ENCODE measurements at places on chromosomes 3 and 15.

- no peak for DNase-seq
Measured at GRCh38 chr3:149968216-149968615, 2.5 kb downstream of the PFN2 start.

DNA sequence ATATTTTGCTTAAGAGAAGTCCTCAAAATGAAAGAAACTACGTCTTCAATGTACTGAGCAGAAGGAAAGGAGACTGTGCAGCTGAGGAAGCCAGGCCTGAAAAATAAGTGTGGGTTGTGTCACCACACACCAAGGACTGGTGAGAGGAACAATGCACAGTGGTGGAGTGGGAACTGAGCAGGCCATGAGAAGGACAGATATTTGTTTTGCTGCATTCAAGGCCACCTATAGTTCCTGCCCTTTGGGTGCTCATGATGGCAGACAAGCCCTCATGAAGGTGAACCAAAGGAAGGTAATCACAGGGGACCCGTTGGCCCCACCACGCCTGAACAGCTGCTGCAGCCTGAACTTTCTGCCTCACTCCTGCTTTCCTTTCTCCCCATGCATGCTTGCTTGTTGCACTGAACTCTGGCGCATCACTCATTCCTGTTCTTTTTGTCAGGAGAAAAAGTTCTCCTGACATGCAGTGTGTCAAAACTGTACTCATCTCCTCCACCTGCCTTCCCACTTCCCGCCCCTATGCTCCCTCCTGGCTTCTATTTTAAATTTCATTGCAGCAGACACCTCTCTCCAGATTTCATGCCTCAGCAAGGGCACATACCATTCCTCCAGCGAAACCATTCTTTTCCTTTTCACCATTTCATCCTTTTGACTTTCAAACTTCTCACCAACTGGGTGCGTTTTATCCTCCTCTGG lies 2.2 kb upstream of the RNF7 start:
- no peak for DNase-seq

GRCh38 chr3:78788839-78789238 lies 979.0 kb downstream of the ROBO1 start:
- no peak for DNase-seq

DNA sequence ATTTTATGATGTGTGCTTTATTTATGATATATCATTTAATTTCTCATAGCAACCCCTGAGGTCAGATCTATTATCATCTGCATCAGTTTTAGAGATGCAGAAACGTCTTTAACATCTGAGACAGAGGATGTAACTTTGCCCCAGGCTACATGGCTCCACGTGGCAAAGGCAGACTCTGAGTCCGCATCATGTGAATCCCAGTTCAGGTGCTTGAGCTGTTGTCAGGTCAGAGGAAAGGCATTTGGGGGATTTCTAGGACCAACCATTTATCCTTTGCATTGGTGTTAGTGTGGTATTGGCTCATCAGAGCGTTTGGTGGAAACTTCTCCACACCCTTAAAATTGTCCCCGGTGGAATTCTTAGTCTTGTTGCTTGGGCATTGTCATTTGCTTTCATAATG lies 10.8 kb downstream of the CACNA2D3 start:
- DNase-seq = no peak

- DNase-seq = no peak
Measured at GRCh38 chr3:74643636-74644035, 29.2 kb upstream of the CNTN3 start.

GRCh38 chr3:178393146-178393545 lies 143.1 kb upstream of the KCNMB2 start:
- no peak for DNase-seq

DNA sequence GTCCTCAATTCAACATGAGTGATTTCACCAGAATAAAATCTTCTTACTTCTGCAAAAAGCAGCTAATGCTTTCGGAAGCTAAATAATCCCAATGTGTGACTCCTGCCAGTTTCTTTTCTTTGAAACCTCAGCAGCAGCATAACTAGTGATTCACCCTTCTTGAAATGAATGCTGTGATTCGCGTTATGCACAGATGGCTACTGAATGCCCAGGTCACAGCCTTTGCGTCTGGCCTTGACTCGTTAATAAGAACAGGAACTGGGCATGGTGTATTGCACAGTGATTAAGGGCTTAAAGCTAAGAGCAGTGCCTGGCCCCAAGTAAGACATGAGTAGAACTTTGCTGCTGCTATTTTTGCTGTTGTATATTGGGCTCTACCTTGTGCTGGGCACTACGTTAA lies 19.0 kb downstream of the CGNL1 start:
- DNase-seq = no peak

- DNase-seq = no peak
Measured at GRCh38 chr3:172868582-172869200, 118.2 kb downstream of the ECT2 start.

- no peak for DNase-seq
Measured at GRCh38 chr3:146322216-146322817, 71.4 kb upstream of the PLSCR4 start.

- DNase-seq = no peak
Measured at GRCh38 chr3:138862924-138863775, 28.4 kb upstream of the PIK3CB start.

- no peak for DNase-seq
Measured at GRCh38 chr15:90013503-90013937, 12.4 kb downstream of the ZNF710 start.

GRCh38 chr3:126406389-126407296 lies 11.9 kb downstream of the CFAP100 start:
- DNase-seq = no peak

- DNase-seq = no peak
Measured at GRCh38 chr3:21750080-21750696, 822 bp downstream of the ZNF385D start.

GRCh38 chr3:136728918-136729317 lies 23.3 kb downstream of the STAG1 start:
- DNase-seq = no peak

DNA sequence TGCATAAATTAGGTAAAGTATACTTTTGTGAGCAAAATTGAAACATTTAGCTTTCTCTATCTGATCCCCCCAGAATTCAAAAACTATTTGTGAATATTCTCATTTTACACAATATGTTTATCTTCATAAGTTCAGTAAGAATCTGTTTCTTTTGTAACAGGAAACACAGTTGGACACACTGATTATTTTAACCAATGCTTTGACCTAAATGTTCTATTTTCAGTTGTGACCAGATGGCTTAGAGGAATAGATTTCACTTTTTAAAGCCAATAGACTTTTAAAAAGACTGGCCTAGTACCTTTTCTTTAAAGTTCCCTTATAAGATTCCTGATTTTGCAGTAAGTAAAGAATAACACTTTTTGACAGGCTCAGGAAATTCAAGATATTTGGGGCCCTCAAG lies 74.0 kb upstream of the STRIT1 start:
- DNase-seq = no peak

GRCh38 chr15:55613727-55614126 lies 25.6 kb upstream of the PYGO1 start:
- no peak for DNase-seq

DNA sequence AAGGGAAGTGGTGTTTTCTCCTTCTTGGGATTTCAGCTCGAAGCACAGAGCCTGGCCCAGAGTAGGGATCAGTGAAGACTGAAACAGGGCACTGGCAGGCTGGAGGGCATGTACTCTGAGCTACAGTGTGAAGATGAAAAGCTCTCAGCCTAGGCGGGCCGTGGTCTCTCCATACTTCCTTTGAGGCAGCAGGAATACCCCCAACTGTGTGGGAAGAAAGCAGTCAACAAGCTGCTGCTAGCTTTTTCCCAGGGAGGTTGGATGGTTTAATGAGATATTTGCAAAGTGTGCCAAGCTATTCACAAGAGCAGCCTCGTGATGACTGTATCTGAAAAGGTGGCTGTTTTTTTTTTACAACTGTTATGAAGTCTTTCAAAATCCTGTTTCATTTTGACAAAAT lies 47.2 kb downstream of the NMNAT3 start:
- DNase-seq = no peak

GRCh38 chr3:81968658-81969057 lies 207.2 kb upstream of the GBE1 start:
- no peak for DNase-seq

GRCh38 chr3:56547486-56547885 lies 9.5 kb upstream of the CCDC66 start:
- DNase-seq = no peak

- no peak for DNase-seq
Measured at GRCh38 chr3:172245241-172245640, 203.0 kb downstream of the GHSR start.

DNA sequence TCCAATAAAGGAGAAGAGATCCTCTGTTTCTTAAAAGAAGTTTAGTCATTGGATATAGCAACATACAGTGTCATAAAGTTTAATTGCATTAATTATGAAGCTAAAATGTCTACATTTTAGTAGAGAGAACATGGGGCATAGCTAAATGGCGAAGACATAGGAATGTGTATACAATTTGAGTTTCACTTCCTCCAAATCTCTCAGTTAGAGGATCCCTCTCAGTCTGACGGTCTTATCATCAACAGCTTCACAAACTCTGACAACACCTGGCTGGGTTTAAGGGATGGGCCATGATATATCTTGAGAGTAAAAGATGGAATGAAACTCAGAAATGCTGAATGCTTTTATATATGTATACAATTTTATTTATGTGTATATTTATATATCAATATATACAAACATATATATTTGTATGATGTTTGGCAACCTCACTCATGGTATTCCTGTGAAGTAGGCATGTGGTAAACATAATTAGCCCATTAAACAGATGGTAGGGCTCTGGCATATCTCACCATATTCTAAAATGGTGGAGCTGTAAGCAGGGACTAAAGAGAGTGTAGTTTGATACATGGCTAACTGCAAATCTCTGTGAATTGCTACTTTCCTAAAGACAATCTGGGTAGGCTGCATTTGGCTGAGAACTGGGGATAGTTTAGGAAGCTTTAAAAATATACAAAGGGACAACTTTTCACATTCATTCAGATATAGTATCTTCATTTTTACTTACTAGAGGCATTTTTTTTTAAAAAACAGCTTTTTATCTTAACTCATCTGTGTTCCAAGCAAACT lies 111.6 kb downstream of the TIGIT start:
- no peak for DNase-seq

DNA sequence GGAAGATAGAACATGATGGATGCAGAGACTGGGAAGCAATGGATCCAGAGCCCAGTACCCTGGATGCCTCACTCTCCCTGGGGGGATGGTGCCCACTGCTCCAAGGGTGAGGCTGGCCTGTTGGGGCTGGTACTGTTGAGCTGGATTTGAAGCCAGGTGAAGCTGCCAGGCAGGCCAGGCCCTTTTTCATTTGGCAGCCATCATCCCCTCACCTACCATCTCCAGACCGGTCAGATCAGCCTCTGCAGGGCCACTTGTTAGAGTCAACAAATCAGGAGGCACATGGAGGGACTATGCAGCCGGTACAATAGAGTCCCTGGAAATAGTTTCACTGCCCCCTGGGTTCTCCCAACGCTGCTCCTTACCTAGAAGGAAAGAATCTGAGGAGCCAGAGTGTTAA lies 5.9 kb downstream of the MAPKAPK3 start:
- DNase-seq = no peak

DNA sequence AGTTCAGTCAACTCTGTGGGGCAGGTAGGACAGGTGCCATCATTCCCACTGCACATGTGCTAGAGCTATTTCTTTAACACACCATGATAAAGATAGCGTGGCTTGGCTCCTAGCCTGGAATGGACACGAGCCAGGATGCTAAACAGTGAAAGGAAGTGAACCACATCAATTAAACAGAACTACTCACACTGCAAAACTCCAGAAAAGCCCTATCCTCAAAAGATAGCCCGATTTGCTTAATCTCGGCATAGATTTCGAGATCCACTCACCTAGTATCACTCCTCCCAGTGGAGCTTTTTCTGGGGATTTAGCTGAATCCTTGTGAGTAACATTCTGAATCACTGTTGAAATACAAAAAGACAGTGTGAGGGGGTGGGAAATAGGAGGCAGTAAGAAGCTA lies 118.0 kb downstream of the ABI3BP start:
- no peak for DNase-seq

- no peak for DNase-seq
Measured at GRCh38 chr3:182797876-182798275, 4.6 kb downstream of the ATP11B start.

GRCh38 chr3:42635111-42635510 lies 18.4 kb upstream of the ZBTB47 start:
- DNase-seq = no peak

DNA sequence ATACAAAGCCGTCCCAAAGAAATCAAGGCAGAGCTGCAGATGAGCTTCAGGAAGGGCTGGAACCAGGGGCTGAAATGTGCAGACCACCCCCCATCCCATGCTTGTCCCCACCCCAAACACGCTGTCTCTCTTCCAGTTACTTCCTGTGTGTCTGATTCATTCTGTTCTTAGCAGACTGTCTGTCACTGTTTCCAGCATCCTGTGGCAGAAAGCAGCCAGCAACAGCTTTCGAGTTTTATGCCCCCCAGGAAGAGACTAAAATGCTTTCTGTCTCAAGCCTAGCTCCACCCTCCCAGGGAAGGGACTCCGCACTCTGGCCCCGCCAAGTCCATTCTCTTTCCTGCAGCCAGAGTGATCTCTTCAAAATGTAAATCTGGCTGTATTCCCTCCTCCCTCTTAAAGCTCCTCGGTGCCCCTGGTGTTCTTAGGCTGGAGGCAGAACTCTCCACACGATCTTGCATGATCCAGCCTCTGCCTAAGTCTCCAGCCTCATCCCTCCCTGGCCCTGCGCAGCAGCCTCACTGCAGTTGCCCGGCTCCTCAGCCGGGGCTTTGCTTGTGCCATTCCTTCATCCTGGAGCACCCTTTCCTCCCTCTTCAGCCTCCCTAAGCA lies 41.5 kb downstream of the HRH1 start:
- peak; percentile 16 for DNase-seq

- DNase-seq = no peak
Measured at GRCh38 chr15:32657198-32657883, 15.8 kb downstream of the SCG5 start.

DNA sequence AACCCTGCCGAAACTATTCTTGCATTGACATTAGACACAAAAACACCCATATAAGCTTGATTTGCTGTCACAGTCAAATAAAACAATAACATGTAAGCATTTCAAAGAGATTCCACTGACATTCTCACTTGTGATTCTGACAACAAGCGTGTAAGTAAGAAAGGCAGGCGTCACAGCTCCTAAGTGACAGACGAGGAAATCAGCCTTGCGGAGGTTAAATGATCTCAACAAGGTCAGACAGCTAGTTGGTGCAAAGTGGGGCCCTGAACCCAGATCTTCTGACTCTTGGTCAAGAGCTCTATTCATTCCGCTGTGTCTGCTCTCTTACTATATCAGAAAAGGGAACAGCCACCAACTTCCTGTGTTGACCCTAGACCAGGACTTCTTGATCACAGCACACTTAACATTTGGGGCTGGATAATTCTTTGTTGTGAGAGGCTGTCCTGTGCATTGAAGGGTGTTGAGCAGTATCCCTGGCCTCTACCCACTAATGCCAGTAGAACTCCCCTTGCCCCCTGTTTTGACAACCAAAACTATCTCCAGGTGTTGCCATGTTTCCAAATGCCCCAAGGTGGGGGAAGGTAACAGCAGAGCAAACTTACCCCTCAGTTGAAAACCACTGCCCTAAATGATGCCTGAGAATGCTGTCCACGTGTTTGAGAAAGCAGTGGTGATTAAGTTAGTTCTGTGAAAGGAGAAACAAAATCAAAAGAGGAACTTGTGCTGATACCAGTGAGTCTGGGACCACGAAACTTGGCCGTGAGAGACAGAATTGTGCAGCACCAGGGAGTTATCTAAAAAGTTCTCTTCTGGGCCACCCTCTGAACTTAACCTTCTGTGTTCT lies 86.1 kb downstream of the LIPC start:
- DNase-seq = no peak

GRCh38 chr3:113064183-113064582 lies 73.4 kb downstream of the GTPBP8 start:
- no peak for DNase-seq

- no peak for DNase-seq
Measured at GRCh38 chr3:119628816-119629445, 31.2 kb downstream of the PLA1A start.

GRCh38 chr3:106814231-106814630 lies 563.0 kb upstream of the CCDC54 start:
- no peak for DNase-seq

All from stimulated activated CD4-positive, alpha-beta T cell treated with anti-CD3 and anti-CD28 coated beads, Interleukin-2, amount 100 ng/mL, for 24 hours (primary cell).